ENCODE measurements at places on chromosomes 6 and 20.

DNA sequence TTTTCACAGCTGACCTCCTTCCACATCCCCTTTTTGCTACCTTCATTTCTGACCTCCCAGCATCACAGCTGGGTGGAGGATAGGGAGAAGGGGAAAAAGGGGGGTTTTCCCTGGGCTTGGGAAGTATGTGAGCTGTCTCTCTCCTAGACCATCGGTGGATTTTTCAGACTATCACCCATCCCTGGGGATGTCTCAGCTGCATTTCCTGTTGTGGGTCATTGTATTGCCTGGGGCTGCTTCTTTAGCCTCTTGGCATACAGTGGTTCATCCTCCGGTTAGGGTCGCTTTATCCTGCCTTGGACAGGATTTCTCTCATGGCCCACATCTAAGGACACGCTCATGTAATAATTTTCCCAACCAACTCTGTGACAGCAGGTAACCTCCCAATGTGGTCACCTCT, 142.5 kb upstream of the ARG1 start:
- DNase-seq: no peak

DNA sequence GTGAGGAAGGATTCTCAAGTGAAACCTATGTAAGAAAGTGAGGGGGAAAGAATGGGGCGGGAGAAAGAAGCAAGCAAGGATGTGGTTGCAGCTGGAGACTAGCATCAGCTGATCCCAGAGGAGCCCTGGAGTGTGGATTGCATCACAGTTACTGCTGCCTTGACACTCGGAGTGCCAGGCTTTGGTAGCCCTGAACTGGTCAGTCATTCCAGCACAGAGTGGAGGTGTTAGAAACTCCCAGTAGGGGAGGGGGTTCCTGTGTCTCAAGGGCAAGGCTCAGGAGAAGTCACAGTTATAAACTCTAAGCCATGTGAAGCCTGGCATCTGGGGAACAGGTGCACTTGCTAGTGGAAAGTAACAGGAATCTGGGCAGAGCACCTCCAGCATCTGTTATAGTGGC, 23.5 kb downstream of the SNAP25 start:
- DNase-seq: no peak

DNA sequence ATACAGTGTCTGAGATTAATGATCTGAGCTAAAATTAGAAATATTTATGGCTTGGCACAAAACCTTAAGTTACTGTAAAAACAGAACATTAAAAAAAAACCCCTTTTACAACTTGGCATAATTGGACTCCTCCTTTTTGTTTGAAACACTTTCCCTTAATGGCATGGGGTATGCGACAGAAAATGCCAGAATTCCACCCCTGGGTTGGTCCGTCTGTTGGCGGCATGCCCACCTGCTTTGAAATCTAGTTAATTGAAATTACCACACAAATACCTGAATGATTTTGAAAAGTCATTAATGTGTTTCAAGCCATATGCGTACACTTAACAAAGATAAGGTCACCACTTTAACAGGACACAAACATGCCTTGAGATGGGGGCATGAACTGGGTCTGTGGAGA, 175.1 kb upstream of the FOXQ1 start:
- no peak for DNase-seq

- DNase-seq: no peak
These were observed 162.1 kb downstream of the PTPRK start for GRCh38 chr6:128358244-128358776.

All from CD4-positive, alpha-beta T cell treated with Interleukin-2 at 100 ng/mL for 4 hours (primary cell).